Stimulated activated CD8-positive, alpha-beta memory T cell treated with anti-CD3 and anti-CD28 coated beads, Interleukin-15, amount 100 ng/mL, for 4 hours (primary cell): ENCODE measurements at places on chromosomes 7 and 10.

GRCh38 chr7:3094701-3095445, 51.2 kb upstream of the CARD11 start:
- peak; percentile 38 for DNase-seq

GRCh38 chr10:132993271-132994184, 51.2 kb upstream of the CFAP46 start:
- DNase-seq, result no peak

DNA sequence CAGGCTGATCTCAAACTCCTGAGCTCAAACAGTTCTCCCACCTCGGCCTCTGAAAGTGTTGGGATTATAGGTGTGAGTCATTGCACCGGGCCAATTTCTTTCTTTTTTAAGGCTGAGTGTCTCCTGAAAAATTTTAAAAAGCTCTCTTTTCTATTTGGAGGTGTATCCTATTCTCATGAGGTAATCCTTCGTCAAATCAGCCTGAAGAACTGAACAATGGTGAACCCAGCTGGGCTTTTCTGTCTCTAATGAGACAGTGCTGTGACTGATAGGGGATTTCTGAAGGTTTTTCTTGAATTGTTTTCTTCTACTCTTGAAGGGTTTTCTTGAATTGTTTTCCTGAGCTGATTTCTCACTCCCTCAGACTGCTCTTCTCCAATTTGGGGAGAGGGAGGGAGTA, 30.9 kb upstream of the CALU start:
- DNase-seq, result no peak

DNA sequence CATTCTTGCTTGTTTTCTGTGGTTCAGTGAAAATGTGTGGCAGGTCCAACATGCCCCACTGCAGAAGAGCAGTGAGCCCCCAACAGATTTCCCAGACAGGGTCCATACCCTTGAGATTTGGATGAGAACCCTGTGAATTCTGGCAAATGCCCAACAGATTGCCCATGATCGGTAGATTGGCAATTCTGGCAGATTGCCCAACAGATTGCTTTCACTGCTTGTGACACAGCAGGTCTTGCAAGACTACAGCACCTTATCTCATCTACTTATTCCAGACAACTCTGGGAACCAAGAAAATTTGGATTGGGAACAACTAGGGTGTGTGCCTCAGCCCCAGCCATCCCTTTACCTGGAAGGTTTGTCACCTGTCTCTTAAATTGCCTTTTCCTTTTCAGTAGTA, 143.7 kb upstream of the COL1A2 start:
- DNase-seq, result no peak

DNA sequence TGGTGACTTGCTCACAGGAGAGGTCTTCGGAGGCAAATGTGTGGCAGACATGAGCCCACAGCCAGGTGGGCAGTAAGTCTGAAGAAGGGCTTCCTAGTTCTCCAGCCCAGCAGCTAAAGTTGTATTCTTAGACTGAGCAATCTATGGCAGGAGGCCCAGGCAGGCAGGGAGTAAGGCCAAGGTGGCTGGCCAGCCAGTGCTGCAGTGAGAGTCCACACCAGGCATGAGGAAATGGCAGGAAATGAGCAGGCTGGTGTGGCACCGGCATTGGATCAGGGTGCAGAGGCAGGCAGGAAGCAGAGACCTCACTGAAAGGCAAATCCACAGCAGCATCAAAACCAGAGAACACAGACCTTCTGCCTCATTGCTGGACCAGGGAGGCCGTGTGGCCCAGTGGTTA, 84.6 kb upstream of the PDE1C start:
- DNase-seq, result no peak

GRCh38 chr7:98448766-98449165, 47.9 kb upstream of the BAIAP2L1 start:
- no peak for DNase-seq

DNA sequence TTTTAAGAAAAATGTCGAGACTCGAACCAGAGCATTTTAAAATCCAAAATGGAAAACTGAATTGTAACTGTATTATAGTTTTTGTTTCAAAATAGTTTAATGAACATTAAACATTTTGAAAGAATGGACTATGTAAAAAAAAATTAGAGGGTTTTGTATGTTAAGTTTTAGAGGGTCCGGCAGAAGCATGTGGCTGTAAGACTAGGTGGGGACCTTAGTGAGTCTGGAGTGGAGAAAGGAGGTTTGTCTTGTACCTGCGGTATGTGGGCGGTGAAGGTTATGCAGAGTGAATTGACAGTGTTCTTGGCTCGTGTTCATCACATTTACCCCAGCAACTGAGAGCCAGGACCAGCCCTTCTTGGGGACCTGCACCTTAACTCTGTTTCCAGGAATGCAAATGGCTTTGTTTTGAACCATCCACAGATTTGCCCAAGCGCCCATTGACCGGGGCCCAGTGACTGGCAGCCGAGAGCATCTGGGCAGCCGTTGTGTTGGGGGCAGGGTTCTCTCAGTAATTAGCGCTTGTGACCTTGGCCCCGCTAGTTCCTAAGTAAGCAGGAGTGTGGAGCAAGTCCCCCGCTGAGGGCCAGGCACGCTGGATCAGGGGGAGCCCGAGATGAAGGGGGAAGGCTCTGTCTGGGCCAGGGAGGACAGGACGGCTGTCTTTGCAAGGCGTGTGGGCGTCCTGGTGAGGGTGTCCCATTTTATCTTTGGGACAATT, 1.4 kb upstream of the KLF6 start:
- no peak for DNase-seq

DNA sequence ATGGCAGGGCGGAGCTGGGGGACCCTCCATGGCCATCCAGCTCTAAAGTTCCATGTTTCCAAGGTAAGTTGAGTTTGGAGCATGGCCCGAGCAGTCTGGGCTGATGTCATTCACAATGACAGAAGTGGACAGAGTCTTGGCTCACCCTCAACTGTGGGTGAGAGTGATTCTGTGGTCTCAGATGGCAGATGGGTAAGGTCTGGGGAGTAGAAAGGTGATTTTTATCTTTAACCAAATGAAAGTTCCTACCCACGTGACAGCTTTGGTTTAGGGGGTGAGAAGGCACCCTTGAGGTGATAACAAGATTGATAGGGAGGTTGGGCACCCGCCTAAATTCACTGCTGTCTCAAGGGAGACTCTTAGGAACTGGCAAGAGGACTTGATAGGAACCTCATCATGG, 57.6 kb upstream of the PDZD8 start:
- no peak for DNase-seq

- no peak for DNase-seq
Measured at GRCh38 chr10:73970845-73971244, 27.1 kb upstream of the VCL start.

- DNase-seq, result no peak
Measured at GRCh38 chr10:69409968-69410367, 6.8 kb downstream of the TACR2 start.

DNA sequence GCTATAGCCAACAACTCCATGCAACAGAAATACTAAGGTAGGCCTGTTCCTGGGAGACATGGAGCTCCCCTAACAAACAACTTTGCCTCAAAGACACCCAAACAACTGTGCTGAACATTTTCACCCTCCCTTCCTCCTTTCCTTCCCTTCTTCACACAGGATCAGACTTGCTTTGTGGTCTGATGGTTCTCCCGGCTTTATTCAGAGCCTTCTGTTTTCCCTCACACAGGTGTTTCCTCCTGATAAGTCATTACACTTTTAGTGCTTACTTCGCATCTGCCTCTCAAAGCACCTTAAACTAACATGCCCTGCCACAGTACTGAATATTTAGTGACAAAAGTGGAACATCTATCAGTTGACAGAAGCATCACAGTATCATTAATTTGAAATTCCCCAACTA, 56.3 kb upstream of the YAE1 start:
- DNase-seq, result no peak

DNA sequence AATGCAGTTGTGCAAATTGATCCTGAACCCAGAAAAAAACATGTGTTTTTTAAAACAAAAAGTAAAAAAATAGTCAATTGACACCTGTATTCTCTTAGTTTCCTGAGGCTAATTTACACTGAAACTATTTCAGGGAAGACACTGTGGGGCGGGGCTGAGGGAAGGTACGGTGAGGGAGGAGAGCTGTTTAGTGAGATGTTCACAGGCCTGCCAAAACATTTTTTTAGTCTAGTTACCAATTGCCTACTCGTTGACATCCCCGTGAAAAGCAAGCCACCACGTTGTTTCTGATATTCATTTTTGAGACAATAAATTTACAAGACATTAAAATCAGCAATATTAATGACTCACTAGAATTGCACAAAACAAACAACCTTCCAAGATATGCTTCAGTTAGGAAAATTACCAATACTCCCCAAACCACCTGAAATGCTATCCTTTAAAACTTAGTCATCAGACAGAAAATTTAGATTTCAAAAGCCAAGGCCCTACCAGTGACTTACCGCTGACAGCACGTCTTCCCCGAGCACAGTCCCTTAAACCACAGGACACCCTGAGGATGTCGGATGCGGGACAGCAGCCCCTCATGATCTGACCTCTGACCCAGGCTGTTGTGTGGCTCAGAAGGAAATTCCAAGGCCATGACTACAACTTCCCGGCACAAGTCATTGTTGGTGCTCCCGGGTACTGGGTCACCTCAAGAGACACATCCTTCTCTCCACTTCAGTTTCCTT, 279.2 kb downstream of the PRPF18 start:
- DNase-seq, result no peak

DNA sequence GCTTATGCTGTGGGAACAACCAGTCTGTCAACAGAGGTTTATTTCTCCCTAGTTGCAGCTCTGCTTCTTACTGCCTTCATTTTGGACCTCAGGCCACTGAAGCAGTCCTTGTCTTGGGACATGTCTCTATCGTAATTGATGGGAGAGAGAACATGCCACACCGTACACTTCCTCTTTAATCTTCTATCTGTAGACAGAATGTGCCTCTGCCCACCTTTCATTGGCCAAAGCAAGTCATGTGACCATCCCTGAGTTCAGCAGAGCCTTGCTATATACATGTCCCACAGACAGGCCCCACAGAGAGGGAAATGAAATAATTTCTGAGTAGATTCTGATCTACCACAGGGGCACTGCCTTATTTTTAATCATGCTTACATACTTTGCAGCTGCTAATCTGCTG, 98.0 kb downstream of the KCND2 start:
- DNase-seq, result no peak

DNA sequence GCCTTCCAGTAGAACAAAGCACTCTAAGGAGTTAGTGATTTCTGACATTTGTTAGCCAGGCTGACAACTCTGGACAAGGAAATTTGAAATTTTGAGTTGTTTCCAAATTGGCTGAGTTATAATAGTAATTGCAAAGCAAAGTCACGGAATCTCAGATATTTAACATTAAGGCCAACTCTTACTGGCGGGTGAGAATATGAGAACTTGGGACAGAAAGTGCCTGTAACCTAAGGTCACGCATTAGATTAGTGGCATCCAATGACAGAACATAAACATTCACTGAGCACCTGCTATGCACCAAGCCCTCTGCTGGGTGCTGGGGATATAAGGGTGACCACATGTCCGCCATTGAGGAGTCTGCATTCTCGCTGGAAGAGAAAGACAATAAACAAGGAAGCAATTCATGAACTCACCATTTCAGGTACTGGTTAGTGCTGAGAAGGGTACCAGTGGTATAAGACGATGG, 45.5 kb upstream of the CHST15 start:
- DNase-seq, result no peak

GRCh38 chr7:100515072-100515532, 23.9 kb upstream of the AGFG2 start:
- no peak for DNase-seq

DNA sequence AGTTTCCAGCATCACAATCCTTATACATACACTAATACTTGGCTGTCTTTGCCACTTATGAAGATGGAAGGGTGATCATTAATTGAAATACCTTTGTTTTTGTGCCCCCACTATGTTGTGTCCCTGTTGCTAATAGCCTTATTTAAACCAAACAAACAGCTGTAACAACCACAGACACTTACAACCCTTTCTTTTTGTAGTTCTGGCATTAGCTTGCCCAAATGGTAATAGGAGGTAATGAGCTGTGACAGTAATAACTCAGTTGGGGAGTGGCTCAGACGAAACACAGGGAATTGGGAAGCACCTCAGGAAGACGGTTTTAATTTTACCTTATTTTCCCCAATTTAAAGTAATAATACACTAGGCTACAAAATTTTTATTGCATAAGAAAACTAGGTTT, 83.4 kb downstream of the MDFIC start:
- DNase-seq, result no peak

DNA sequence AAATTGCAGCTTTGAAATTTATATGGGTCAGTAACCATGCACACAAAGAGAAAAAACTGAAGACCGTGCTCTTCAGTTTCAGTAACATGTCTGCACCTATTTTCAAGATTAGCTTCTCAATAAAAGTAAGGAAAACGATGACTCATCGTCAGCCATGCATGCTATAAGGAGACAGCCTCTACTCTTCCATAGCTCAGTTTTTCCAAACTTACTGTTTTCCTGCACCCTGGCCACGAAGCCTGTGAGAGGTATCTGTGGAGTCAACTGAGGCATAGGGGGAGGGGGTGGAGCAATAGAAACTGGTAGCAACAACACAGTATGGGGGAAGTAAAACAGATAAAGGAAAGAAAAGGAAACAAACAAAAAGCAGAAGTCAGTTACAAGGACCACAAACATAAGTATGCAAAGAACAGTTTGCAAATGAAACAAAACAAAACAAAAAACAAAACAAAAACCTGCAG, 58.0 kb downstream of the PDSS1 start:
- no peak for DNase-seq

DNA sequence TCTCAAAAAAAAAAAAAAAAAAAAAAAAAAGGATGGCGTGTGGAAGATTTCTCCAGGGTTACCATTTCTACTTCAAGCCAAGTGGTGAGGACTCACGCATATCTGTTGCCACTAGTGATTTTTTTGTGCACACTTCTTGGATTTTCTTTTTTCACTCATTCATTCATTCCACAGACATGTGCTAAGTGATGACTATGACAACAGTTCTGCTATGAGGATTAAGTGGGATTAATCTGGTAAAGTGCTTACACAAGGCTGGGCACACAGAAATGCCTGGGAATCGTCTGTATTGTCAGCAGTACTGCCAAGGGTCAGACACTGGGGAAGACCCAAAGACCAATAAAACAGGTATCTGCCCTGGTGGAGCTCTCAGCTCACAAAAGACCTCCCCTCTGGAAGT, 6.3 kb upstream of the OPN1SW start:
- DNase-seq, result no peak

GRCh38 chr7:107563081-107563774, 492 bp downstream of the COG5 start:
- DNase-seq, result no peak

DNA sequence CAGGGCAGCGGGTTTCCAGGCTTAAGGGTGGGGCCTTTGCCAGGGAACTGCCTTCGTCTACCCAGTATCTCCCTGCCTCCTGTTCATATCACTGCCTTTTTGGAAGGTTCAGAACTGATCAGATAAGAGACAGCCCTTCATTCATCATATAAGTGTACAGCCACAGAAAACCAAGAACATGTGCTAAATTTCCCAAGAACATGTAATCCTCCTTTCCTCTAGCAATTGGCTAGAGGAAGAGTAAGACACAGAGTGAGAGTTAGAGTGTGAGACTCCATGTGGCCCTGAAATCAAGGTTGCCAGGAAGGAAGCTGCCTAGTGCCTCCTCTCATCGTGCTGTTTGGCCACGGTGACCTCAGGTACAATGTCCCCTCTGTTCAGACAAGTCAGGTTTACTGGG, 770.9 kb downstream of the TNS3 start:
- DNase-seq, result no peak

- DNase-seq, result no peak
Measured at GRCh38 chr10:95133997-95134396, 60.0 kb upstream of the ACSM6 start.
